BJ (cell line): ENCODE measurements at places on chromosomes 1 and 21.
A peak's percentile ranks its signal among the peaks of the same experiment; 100 is the strongest.

- no peak for DNase-seq
Measured at GRCh38 chr1:198520524-198521254, 19.8 kb downstream of the ATP6V1G3 start.

DNA sequence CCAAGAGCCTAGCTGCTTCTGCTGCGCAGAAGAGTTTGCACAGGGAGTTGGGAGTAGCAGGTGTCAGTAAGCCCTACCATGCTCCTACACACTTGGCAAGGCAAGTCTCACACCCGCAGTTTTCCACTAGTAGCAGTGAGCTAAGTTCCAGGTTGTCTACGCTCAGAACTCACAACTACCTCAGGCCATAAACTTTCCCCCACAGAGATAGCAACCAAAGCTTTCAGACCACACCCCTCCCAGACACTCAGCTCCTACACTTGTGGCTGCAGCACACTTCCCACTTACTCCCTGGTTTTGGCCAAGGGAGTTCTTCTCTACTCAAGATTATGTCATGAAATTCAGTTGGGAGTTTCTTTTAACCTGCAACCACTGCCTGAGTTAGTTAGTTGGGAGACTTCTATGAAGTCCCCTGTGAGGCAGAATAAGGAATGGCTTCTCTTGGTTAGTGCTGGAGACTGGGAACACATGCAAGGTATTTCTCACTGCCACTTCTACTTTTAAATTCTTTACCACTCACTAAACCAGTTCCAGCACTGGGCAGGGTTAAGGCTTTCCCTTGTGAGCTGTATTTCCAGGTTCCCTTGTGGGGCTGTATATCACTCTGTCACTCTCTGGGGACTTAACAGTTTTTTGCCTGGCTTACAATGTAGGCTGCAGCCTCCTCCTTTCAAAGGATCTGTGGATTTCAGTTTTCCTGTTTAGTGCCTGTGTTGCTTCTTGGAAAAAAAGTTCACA, 18.3 kb upstream of the MAB21L3 start:
- DNase-seq, result no peak

- no peak for DNase-seq
Measured at GRCh38 chr1:172549621-172550280, 16.8 kb downstream of the SUCO start.

GRCh38 chr1:97424209-97424608, 496.6 kb downstream of the DPYD start:
- no peak for DNase-seq

DNA sequence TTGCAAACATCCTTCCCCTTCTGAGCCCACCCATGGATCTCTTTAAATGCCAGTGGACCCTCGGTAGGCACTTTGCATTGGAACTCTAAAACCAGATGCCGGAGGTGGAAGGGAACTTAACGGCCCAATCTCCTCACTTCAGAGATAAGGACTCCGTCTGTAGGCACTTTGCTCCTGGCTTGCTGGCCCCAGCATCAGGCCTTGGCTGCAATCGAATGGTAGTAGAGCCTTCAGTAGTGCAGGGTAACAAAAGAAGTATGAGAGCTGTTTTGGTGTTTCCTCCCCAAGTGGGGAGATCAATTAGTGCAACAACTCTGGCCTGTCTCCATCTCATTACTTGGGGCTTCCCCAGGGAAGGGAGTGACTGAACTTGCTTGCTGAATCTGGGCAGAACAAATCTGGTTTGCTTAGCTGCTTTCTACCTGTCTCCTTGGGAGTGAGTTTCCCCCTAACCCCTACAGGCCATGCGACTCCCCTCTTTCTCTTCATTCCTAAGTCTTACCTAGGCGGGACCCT, 70.8 kb downstream of the TENT5C start:
- DNase-seq, result no peak

DNA sequence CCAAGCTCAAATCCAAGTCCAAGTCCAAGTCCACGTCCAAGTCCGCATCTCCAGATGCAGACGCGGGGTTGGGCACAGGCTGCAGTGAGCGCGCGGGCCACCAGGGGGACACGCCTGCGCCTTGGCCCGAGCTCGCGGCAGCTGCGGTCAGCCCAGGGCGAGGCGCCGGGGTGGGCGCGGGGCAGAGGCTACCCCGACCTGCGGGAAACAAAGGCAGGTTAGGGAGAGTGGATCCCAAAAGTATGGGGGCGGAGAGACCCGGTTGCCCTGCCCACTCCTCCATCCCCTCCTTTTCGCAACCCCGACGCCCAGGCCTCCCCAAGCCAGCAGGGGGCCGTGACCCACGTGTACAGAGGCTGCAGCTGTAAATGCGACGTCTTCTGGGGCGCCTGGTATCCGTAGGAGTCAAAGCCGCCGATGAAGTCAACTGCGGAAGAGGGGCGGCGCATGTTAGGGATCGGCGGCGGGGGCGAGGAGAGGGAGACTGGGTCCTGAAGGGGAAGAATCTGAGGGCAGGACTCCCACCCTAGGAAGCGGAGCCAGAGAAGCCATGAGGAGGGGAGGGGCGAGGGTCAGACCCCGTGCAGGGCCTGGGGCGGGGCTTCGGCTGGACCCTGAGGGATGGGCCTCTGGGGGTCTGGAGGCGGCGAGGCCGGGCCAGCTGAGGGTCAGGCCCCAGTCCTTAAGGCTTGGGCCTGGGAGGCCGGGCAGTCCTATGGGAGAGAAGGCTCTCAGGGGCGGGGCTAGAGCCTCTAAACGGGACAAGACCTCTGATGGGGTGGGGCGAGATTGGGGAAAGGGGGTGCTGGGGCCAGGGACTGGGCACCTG, 58.0 kb downstream of the NKAIN1 start:
- DNase-seq, result no peak

DNA sequence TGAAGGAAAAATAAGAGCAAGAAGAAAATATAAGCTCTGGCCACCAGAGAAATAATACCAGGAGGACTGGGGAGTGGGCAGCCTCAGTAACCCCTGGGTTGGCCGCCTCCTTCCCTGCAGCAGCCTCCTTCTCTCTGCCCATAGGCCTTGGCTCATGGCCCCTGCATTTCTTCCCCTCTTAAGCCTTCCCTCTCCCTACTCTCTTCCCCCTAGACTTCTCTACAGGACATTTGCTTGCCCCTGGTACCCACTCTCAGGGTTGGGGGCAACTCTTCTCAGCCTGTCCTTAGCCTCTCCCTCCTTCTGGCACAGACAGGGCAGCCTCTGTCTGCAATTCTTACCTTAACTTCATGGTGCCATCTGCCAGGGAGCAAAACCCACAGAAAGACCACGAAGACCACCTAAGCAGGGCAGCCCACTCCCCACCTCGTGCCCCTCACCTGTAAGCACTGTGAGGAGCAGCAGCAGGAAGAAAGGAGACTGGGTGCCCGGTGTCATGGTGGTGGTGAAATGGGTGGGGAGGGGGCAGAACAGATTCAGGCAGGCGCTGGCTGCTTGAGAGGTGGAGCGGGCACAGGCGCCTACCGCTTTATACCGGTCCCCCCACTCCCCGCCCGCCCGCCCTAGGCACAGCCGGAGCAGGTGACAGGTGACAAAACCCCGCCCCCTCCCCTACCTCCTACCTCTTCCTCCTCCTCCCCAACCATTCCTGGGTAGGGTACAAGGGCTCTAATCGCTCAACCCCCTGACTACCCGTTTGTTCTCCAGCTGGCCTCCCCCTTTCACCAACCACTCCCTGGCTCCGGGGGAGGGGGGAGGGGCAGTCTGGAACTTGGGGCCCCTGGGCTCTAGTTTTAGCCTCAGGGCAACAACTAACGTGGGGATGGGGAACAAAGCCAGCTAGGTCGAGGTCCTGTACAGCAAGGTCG, 15.1 kb downstream of the THBS3 start:
- no peak for DNase-seq

DNA sequence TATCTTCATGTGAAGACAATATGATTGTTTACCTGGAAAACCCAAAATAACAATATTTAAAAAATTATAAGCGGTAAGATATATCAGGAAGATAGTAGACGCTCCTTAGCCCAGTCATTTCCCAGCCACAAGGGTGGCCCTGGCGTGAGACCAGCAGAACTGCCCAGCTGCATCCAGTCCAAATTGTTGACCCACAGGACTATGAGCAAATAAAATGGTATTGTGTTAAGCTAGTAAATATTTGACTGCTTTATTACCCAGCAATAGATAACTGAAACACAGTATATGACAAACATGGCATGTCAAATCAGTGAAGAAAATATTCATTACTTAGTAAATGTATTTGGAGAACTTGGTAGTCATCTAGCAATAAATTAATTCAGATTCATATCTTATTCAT, 294.3 kb upstream of the SPAG17 start:
- no peak for DNase-seq

- peak; percentile 45 for DNase-seq
Measured at GRCh38 chr1:218498056-218498938, 153.2 kb downstream of the TGFB2 start.

DNA sequence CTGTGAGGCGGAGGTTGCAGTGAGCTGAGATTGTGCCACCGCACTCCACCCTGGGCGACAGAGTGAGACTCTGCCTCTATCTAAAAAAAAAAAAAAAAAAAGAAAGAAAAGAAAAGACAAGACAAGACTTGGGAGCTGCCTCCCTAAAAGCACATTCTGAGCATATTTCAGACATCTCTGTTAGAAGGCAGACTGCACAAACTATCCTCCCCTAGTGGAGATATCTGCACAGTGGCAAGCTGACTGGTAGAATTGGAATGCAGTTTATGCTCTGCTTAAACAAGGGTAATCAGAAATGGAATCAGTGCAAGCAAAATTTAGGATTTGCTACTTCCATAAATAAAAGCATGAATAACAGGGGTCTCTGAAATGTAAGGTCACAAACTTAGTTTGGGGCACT, 31.8 kb downstream of the GNG4 start:
- DNase-seq, result no peak

DNA sequence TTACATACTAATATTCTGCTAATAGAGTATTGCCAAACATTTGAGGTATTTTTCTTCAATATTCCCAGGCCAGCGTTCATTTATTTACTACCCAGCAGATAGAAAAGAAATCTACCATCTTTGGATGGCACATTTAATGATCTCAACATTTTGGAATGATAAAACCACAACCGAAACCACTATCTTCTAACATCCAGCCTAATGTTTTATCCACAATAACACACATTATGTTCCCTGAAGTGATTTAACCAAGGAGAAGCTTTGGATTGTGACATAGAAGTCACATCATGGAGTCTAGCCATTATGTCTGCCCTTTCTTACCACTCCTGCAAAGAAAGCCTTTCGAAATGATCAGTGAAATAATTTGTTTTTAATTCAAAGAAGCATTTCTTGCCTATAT, 497.1 kb upstream of the PLXNA2 start:
- DNase-seq, result no peak

GRCh38 chr1:162187687-162188276, 118.3 kb downstream of the NOS1AP start:
- DNase-seq, result no peak
